ENCODE measurements at places on chromosomes 7 and 10.

- DNase-seq = no peak
Measured at GRCh38 chr10:98115031-98115787, 19.2 kb upstream of the R3HCC1L start.

- DNase-seq = no peak
Measured at GRCh38 chr7:36527549-36527913, 137.9 kb downstream of the ANLN start.

- DNase-seq = peak; percentile 43
Measured at GRCh38 chr7:157276731-157277562, 59.9 kb upstream of the DNAJB6 start.

- no peak for DNase-seq
Measured at GRCh38 chr10:3476186-3476585, 303.6 kb upstream of the PITRM1 start.

- DNase-seq = no peak
Measured at GRCh38 chr7:128860158-128861073, 2.2 kb upstream of the ATP6V1F start.

DNA sequence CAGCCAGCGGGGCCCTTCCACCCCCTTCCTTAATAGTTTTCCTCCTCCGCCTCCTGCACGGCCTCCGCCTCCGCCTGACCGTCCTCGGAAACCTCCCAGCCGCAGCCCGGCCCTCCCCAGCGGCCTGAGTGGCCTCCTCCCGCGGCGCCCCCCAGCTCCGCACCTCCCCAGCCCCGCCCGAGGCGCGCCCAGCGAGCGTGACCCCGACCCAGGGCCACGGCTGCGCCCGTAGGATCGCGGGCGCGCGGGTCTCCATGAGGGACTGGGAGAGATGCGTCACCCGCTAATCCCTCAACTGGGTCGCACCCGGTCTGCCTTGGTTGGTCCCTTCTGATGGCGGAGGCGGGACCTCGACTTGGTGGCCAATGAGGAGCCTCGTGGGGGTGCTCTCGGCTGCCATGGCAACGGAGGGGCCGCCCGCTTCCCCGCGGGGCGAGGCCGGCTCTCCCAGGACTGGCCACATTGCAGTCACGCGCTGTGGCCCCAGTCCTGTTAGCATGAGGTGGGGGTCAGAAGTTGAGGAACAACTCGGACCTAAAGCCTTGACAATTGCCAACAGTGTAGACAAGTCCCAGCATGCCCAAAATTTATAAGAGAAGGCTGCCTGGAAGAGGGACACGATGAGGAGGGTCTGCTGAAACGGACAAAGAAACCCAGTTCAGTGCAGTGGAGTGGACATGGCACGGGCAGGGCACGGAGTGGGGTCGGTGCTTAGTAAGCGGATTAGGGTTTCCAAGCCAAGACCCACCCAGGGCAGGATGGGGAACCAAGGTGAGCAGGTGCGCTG is 24.3 kb downstream of the DDIT4 start:
- DNase-seq = peak; percentile 91

DNA sequence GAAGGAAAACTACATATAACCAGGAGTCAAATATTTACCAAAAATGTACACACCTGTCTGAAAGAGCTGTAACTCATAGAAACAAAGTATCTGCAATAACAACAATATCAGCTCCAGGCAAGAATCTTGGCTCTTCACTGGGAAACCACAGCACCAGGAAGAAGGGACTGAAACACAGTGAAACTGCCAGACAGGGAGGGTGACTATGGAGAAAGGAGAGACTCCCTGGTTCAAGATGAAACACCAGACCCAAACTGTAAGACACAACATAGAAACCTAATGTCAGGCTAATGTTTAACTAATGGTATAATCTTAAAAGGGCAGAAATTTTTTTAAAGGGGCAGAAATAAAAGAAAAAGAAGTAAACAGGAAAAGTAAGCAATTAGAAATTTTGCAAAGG is 11.5 kb upstream of the TAS2R39 start:
- DNase-seq = no peak

DNA sequence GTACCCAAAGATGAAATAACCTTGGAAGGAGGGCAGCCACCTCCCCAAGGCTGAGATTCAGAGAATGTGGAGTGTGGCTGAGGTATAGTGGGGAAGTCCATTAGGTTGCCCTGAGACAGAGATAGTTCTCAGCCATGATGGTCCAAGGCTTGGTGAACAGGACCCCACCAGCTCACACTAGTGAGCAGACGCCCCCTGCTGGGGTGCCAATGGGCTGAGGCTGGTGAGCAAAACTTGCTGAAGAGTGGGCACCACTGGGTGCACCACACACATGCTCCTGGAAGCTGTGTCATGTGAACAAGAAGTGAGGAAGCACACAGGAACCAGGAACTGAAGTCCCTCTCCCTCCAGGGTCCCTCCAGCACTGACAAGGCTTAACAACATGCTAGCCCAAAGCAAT is 8.9 kb downstream of the FBXL13 start:
- peak; percentile 23 for DNase-seq

DNA sequence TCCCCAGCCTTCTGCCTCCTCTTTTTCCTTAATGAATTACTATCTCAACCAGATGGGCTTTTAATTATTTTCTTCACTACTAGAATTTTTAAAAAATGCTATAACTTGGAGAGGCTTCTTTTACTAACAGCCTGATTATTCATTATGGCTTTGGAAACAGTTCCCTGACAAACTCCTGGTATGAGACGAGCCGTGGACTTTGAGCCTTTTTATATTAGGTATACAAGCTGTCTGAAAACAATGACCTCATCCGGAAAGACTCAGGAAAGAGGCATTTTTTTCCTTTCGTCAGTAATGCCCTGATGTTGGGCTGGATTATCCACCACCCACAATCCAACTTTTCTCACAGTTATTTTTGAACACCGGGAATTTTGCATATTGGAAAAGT is 26.7 kb upstream of the ABLIM1 start:
- DNase-seq = no peak

DNA sequence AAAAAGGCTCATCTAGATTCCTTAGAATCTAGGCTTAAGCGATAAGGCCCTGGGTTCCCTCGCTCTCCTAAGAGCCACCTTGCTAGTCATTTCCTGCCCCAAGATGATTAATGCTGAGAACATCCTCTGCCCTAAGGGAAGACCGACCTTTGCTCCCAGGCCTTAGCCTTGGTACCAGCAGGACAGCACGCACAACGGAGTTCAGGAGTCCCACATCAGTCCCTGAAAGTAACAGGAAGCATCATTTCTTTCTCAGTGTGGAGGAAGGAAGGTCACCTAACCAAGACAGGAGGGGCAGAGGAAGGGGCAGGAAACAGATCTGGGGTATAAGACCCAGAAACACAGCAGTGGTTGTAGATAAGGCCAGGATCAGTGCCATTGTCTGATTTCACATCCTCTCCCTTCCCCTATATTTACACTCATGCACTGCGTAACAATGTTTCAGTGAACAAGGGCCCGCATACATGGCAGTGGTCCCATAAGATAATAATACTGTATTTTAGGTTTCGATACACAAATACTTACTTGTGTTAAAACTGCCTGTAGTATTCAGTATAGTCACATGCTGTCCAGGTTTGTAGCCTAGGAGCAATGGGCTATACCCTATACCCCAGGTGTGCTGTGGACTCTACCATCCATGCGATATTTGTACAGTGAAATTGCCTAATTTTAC is 8.1 kb upstream of the FAM107B start:
- no peak for DNase-seq

GRCh38 chr7:104133238-104133637 is 74.6 kb downstream of the ORC5 start:
- DNase-seq = no peak

GRCh38 chr10:114103284-114103683 is 59.6 kb downstream of the ADRB1 start:
- DNase-seq = peak; percentile 37

DNA sequence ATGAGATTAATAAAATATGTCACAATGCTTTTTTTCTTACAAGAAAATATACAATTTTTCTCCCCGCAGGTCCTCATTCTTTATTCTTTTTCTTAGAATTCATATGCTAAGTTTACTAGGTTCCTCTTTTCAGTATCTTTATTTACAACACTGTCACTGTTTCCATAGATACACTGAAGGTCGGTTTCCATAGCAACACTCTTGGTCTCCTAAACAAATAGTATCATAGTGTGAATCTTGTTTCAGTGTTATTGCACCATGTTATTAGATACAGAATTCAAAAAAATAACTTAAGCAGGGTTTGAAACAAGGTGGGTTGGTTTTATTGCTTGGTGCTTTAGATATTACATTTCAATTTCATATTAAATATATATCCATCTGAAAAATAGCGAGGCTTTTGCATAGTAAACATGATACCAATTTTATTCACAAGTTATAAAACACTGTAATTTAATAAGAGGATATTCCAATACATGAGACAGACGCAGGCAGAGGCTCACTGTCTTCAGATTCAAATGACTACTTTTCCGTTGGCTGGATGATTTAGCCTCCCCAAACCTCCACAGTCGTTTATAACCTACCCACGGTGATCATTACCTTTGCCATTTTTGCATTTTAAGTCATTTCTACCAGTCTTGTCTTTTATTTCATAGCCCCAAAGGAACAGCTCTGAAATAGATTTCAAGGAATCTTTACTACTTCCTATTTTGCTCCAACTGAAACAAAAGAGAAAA is 88.9 kb upstream of the KLF6 start:
- peak; percentile 98 for DNase-seq

DNA sequence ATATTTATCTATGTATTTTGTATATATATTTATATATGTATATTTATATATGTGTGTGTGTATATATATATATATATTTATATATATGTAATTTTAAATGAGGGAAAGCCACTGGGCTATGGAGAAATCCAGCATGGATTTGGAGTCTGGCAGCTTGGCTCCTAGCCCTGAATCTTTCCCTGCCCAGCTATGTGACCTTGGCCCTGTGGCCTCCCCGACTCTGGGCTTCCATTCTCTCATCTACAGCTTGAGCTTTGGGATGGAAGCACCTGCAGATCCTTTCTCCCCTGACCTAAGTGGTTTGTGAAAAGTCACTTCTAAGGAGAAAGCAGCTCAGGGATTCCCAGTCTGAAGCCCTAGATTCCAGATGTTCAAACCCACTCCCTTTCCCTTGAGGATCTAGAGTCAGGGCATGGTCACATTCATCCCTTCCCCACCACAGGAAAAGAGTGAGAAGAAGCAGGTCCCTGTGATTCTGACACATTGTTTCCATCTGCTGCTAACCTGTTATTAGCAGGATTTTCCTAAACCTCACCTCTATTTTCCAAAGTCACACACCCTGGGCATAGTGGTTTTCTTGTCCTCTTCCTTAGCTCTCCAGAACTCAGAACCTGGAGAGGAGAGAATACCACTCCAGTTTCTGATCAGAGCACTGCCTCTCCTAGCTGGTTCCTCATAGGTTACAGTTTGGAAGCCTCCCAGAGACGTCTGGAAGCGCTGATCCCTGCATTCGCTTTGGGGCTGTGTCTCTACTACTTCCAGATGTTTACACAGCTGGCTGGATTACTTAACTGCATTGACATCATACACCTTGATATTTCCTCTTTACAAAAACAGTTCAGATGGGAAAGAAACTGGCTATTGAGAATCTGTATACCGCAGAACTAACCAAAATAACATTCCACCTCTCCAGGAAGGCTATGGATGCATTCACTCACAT is 327.5 kb upstream of the ZMIZ1 start:
- DNase-seq = no peak

DNA sequence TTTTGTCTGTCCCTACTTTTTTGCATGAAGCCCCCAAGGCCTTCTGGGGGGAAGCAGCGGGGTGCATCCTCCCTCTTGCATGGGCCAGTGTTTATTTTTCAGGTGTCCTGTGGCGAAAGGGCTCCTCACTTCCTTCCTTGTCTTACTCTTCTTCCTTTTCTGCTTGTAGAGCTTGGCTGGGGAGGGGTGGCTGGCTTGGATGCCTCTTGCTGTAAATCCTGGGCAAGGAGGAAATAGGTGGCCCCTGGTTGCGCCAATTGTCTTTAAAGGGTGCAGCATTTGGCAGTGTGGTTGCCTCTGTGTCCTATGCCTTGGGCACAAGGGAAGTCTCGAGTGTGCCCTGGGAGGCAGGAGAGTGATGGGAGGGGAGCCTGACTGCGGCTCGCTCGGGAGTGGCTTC is 95.0 kb downstream of the SH2D4B start:
- no peak for DNase-seq

GRCh38 chr10:118871244-118871865 is 116.6 kb upstream of the CACUL1 start:
- no peak for DNase-seq

DNA sequence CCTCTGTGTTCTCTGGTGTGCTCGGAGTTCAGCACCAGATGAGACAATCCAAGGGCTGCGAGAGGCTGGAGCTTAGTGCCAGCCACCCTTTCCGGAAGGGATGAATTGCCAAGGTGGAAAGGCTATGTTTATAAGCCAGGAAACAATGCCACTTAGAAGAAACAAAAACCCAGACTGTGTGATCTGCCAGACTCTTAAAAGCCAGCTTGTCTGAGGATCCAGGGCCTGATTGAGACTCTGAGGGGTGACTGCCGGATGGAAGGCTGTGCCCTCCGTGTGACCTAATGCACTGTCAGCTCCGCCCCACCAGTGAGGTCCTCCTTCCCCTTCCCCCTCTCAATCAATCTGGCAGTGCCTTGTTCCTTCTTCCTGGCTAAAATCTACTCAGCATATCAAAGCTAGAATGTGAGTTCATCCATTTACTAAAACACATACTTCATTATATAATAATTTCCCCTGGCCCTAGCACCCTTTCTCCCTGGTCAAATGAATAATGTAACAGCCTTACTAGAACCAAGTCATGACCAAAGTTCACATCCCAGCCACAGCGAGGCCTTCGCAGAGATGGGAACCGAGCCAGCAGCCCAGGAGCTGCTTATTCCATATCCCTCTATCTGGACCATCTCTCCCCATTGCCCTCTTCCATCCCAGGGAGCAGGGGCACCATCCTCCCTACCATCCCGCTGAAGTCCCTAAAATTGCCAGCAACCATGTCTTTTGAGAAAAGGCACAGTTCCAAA is 25.5 kb downstream of the FAM107B start:
- DNase-seq = no peak

GRCh38 chr7:64114791-64115190 is 69.6 kb downstream of the ZNF727 start:
- no peak for DNase-seq

DNA sequence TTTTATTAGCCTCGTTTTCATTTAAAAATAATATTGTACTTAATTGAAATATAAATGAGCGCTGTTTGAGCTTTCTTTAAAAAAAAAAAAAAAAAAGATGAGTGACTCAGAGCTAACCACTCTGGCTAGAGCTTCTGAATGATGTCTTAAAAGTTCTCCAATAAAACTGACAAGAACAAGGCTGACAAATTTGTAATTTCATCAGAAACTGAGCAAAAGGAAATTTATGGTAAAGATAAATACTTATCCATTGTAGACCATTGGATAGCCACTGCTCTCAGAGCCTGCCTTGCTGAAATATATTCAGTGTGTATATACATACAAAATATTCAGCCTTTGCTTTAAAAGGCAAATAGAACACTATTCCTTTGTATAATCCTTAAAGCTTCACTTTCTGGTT is 91.2 kb upstream of the OIT3 start:
- DNase-seq = no peak

- no peak for DNase-seq
Measured at GRCh38 chr7:22184549-22185199, 172.3 kb downstream of the RAPGEF5 start.

GRCh38 chr7:100893318-100893895 is 2.3 kb downstream of the ACHE start:
- no peak for DNase-seq

- no peak for DNase-seq
Measured at GRCh38 chr7:94971051-94971867, 63.9 kb downstream of the PPP1R9A start.
